ENCODE measurements at places on chromosomes 4 and X.

DNA sequence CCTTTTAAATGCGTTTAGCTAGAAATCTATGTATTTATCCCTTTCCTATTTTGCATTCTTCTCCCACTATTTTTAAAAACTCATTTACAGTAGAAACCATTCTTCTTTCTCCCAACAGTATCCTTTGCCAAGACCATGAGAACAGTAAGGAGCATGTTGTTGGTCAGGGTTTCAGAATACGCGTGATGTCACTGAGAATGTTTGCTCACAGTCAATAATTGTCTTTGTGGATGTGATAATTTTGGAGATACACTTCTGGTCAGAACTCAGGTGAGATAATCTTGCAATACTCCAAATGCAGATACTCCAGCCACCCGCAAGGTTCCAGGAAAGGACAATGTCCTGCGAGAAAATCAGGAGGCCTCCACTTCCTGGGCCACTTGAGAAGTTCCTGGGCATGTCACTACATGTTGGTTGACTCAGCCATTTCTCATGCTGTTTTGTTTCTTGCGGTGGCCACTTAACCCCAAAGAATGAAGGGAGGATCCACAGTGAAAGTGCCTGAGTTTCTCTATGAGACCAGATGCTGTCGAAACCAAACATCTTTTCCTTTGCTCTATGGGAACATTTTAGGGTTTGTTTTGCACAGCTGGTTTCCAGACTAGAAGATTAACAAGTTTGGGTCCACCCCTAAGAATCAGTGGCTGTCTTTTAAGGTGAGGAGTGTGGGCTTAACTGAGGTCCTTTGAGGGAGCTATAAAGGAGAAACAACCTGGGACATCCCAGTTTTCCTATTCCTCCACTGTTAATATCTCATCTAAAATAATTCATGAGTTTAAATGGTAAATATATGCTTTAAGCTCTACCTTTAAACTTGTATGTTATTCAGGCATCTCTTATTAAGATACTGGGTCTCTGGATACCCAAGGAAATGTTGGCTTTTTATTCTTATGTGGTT lies 116.0 kb downstream of the SOWAHB start:
- DNase-seq: no peak

DNA sequence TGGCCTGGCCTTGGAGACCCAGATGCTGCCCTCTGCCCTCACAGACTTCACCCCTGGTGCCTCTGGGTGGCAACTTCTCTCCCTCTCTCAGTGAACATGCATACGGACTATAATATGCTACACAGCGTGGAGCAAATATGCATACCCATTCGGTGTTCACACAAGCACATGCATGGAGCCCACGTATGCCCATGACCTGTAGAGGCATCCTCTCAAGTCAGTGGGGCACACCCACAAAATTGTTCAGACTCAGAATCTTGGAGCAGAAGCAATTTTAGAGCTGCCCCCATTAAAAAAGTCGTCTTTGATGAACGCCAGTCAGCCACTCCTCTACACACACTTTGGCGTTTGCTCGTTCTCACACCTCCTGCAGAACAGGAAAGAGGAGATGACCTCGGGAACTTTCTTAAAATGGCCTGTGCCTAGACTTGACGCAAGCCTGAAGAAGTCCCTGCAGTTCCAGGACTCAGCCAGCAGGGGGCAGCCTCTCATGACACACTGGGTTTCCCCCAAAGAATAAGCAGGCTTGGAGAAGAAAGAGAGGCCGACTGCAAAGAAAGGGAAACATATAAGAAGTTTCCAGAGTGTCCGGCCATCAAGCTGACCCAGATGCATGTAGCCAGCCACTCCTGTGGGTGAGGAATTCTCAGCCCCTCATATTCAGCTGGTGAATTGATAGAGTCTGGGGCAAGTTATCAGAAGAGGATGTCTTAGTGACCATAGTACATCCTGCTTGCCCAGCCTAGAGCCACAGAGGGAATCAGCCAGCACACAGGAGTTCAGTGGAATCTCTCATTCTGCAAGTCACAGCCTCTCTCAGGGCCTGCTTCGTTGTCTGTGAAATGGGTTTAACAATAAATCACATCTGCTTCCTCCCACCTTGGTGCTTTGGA lies 17.3 kb downstream of the APLN start:
- peak; percentile 73 for DNase-seq

DNA sequence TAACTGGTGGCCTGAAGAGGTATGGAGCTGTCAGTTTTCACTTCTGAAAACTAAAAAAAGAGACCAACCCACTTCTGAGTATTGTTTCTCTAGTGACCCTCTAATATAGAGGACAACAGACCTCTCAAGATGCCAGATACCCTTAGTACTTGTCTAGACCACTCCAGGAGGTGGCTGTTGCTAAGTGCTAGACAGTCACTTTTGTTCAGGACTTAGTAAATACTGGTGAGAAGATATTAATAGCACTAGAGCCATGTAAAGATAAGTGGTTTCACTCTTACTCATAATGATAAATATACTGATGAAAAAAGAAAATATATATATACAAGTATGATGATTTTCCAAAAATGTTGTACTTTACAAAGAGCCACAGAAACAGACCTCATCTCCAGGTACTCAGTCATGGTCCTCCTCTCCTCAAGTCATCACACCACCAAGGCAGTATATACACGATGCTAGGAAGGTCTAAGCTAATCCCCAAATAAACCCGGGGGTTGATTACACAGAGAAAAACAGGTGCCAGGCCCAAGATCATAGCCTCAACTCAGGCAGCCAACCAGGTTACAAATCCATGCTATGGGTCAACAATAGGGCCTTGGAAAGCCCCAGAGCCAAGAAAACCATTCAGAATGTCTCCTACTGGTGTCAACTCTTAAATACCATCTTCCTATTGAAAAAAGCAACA lies 66.9 kb downstream of the ARHGEF9 start:
- DNase-seq: no peak

- DNase-seq: no peak
Observed at GRCh38 chrX:42414057-42414456, 363.9 kb downstream of the PPP1R2C start.

DNA sequence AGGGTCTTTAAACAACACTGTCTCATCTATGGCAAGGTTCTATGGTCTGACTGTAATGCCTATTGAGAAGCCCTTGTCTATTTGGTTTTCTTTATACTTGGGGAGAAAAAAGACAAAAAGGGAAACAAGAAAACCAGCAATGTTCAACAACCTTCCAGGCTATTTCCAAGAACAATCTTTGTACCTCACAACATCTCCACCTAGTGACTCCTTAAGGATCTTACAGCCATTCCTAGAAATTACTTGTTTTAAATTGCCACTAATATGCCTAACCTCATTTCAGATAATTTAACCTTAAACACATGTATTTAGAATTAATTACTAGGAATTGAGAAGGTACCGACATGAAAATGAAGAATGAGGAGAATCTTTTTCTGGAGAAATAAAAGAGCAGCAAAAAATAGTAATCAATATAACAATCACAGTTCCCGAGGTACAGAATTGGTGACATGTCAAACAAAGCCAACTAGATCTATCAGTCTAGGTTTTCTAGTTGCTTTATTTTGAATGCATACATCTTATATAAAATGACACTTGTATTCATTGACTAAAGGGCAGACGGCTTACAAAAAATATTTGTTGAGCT lies 1.6 kb upstream of the RBM46 start:
- no peak for DNase-seq

GRCh38 chrX:23365541-23365940 lies 30.9 kb downstream of the PTCHD1 start:
- no peak for DNase-seq

DNA sequence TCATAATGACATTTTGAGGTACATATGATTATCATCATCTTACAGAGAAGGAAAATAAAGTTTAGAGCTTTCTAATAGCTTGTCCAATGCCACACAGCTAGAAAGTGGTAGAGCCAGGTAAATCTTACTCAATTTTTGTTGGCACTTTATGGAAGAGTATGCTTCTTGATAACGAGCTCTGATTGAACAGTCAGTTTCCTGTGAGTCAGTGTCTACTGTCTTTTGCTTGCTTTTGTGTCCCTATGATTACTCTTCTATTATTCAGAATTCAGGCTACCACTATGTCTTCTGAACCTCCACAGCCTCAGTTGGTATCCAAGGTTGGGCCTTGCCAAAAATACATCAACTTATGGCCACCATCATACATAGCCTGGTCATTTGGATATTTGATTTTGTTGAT lies 2.6 kb downstream of the FAAH2 start:
- DNase-seq: no peak
